ENCODE measurements at places on chromosomes 12 and 14. TPM values are rescaled to one million over a fixed set of nuclear protein-coding genes. Genes with fewer than 3 reads are reported as not detected.

Gene PRPH
- not detected for total RNA-seq

Gene HOXC10
- not detected for total RNA-seq

Gene CMAS
- total RNA-seq, result 51.2 TPM

Gene RAPGEF3
- total RNA-seq, result 2.5 TPM

Gene AGAP2
- total RNA-seq, result 32.4 TPM

Gene C12orf75
- total RNA-seq, result 73.7 TPM

Gene SLC6A15
- 0.12 TPM for total RNA-seq

Gene SPPL3
- 26.7 TPM for total RNA-seq

Gene PAWR
- 4.6 TPM for total RNA-seq

Gene ZDHHC22
- not detected for total RNA-seq

Gene PROX2
- total RNA-seq, result 0.33 TPM

Gene CAPZA3
- not detected for total RNA-seq

Measured in activated CD4-positive, alpha-beta memory T cell treated with anti-CD3 and anti-CD28 coated beads for 36 hours (primary cell).